ENCODE measurements at places on chromosomes 7 and 10.

- DNase-seq = no peak
Measured at GRCh38 chr10:101330631-101331225, 23.2 kb upstream of the BTRC start.

GRCh38 chr10:119595134-119595675 lies 1.6 kb downstream of the TIAL1 start:
- no peak for DNase-seq

- DNase-seq = no peak
Measured at GRCh38 chr7:108165723-108166122, 35.6 kb upstream of the LAMB4 start.

DNA sequence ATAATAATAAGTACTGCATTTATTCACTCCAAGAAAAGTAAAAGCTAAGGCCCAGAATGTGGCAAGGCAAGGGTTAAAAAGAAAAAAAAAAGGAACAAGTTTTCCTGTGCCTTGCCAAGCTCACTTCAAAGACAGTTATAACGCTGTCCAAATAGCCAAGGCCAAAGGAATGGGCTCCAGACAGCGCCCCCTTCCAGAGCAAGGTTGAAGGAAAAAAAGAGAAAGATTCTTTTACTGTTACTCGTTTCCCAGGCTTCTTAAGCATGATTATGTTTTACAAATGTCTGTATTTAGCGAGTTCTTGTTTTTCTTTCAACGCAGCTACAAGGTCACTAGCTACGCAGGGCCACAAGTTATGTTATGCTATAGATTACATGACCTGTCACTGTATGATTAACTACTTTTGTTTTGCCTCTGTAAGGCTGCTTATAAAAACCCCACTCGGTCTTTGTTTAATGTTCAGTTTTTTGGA lies 9.1 kb upstream of the EIF4H start:
- DNase-seq = no peak

GRCh38 chr7:65983965-65984658 lies 2.1 kb upstream of the GUSB start:
- no peak for DNase-seq

DNA sequence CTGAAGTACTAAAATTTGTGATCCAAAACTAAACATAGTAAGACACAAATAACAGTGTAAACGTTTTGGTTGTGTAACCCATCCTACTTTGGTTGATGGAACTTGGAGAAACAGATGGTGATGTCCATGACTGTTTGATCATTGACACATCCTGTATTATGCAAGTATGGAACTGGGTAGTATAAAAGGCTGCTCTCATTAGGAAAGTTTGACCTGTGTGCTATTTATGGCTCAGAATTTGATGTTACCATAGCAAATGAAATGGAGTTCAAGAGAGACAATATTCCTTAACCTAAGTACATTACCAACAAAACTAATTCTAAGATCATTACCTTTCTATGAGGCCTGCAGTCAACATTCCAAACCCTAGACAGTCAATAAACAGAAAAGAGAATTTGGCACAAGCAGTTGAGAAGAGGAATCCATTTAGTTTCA lies 39.9 kb downstream of the DKK1 start:
- DNase-seq = no peak

GRCh38 chr7:140298213-140298612 lies 100.1 kb downstream of the SLC37A3 start:
- DNase-seq = no peak

DNA sequence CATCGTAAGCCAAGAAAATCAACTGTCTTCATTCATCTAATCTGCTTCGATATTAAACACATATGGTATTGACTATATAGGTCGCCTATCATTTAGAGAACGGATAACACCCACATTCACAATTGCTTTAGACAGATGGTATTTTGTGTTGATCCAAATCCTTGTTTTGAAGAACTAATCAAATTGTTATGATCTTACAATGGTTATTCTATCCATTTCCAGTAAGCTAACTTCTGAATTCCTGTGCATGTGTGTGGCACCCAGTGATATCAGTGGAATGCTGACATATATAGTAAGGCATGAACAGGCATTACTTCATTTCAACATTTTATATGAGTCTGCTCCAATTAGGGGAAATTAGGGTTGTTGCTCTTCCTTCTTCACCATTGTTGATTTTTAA lies 98.8 kb downstream of the SEMA3E start:
- no peak for DNase-seq

DNA sequence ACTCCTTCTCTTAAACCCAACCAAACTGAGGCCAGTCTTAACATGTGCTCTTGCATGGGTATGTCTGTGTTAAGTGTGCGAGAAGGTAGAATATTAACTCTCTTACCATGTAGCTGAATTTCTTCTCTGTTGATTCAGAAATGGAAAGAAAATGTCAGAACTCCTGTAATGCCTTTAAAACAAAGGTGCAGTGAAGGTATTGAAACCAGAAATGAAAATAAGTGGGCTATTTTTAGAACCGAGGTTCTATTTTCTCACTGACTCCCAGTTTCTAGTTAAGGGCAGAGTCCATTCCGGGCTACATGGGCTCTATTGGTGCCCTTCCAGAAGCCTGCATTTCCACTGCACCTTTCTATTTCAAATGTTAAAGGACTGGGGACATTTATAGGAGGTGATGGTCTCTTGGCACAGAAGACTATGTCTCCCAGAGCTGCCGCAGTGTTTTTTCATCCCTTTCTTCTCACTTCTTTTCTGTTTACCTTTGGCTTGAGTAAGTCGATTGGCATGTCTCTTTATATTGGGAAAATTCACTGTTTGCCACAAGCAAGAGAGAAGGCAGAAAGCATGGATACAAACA lies 174.9 kb downstream of the LRMDA start:
- no peak for DNase-seq

- no peak for DNase-seq
Measured at GRCh38 chr10:62443866-62444265, 69.7 kb downstream of the ZNF365 start.

- DNase-seq = peak; percentile 42
Measured at GRCh38 chr10:1368842-1369171, 312.6 kb downstream of the WDR37 start.

GRCh38 chr10:76784076-76784475 lies 853.5 kb downstream of the KCNMA1 start:
- no peak for DNase-seq

DNA sequence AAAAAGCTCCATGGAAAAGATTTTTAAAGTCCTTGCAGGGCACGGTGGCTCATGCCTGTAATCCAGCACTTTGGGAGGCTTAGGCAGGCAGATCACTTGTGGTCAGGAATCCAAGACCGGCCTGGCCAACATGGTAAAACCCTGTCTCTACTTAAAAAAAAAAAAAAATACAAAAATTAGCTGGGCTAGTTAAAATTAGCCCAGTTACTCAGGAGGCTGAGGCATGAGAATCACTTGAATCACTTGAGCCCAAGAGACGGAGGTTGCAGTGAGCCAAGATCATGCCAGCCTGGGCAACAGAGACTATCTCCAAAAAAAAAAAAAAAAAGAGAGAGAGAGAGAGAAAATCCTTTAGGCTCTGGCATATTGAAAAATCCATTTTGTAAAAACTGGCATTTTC lies 61.9 kb downstream of the CCDC6 start:
- DNase-seq = no peak

- no peak for DNase-seq
Measured at GRCh38 chr10:19483421-19483820, 332.8 kb upstream of the PLXDC2 start.

- no peak for DNase-seq
Measured at GRCh38 chr7:138610671-138611170, 90.4 kb downstream of the SVOPL start.

GRCh38 chr10:101712997-101713396 lies 18.0 kb upstream of the FBXW4 start:
- DNase-seq = no peak

DNA sequence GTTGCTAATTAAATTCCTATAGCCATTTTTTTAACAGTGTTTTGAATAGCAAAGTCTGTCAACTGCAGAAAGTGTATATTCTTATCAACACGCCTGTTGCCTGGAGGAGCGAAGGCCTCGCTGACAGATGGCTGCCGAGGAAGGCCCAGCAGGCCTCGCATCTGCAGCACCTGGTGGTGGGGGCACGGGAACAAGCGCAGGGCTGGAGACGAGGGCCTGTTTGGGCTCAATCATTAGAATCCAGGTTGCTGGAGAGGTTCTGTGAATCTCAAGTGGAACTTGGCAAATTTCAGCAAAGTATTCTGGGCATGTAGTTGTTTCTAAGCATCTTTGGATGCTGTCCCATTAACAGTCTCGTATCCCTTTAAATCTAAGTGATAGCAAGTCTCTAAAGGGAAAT lies 66.1 kb upstream of the FAM204A start:
- no peak for DNase-seq

DNA sequence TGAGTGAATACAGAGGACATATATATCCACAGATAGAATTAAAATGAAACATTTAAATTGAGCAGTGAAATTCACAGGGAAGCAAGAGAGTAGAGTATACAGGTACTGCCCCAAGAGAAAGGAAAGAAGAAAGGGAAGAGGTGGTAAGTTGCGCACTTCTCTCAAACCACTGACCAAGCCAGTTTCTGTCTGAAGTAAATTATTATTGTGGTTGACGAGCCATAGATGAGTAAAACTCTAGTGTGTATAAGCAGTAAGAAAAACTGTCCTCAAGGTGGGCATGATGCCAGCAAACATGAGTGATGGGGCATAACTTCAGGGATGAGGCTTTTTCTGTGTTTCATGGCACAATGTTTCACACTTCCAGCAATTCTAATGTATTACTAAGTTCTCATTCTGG lies 4.4 kb upstream of the BET1 start:
- DNase-seq = no peak

- DNase-seq = no peak
Measured at GRCh38 chr7:44727158-44727936, 21.3 kb upstream of the ZMIZ2 start.

- DNase-seq = no peak
Measured at GRCh38 chr7:54166419-54166818, 375.8 kb upstream of the VSTM2A start.

- no peak for DNase-seq
Measured at GRCh38 chr10:5891009-5891408, 966 bp downstream of the FBH1 start.

GRCh38 chr7:150417863-150418262 lies 32.6 kb upstream of the GIMAP8 start:
- DNase-seq = no peak

DNA sequence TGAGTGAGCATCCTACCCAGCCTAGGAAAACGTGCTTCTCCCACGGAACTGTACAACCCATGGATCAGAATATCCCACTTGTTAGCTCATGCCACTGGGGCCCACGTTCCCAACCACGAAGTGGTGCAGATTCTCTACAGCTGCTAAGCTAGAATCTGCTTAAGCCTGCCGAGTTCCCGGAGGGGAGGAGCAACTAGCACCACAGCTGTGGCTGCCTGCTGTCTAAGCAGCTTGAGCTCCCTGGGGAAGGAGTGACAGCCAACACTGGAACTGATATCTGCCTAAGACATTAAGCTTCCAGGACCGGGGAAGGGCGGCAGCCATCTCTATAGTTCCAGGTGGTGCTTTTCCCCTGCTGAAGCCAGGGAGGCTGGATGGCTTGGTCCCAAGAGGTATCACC lies 334.7 kb upstream of the CHRM2 start:
- no peak for DNase-seq

- DNase-seq = no peak
Measured at GRCh38 chr10:32846974-32847373, 111.1 kb downstream of the ITGB1 start.

DNA sequence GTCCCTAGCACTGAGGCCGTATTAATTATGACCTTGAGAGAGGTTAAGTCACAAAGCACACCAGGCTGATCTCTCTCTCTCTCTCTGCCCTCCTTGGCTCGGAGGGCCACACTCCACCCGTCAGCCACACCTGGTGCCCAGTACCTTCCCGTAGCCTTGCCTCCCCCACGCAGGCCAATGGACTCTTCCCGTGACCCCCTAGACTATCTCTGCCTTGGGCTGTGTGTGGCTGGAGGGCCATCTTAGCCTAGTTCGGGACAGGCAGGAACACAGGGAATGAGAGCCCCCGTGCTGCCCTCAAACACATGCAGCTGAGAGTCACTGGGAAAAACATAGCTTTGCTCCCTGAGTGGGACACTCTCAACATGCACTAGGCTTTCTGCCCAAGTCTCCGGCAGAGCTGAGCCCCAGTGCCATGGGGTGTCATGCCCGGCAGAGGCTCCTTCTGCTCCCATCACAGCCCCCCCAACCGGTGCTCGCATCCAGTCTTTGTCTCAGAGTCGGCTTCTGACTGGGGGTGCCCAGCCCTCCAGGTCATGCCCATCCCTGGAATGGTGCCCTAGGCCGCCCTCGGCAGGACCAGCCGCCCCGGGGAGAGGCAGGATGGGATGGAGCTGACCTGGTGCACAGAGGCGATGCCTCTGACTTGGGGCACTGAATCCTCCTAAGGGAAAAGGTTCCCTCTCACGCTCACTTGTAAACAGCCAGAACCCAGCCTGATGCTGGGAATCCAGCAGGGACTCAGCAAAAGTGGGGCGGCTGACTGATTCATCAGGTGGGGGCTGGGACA lies 63.0 kb downstream of the TCERG1L start:
- DNase-seq = no peak

DNA sequence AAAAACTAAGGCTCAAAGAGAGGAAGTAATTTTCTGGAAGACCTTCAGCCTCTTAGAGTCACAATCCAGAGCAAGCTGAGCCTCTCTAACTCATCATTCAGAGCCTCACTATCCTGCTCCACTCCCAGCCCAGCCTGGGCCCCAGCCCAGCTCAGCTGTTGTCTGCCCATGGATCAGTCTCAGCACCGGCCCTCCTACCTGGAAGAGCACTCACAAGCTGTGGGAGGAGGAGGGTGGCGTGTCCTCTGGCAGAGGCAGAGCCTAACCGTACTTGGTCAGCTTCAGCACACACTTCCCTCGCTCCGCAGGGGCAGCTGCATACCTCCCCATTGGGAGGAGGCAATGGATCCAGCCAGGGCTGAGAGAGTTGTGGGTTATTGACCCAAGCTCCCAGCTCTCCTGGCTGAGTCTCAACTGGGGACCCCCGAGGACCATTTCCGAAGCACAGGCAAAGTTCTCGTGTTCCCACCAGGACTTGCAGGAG lies 66.7 kb upstream of the GPR26 start:
- DNase-seq = no peak

GRCh38 chr7:129948877-129949291 lies 3.9 kb downstream of the UBE2H start:
- DNase-seq = peak; percentile 94

DNA sequence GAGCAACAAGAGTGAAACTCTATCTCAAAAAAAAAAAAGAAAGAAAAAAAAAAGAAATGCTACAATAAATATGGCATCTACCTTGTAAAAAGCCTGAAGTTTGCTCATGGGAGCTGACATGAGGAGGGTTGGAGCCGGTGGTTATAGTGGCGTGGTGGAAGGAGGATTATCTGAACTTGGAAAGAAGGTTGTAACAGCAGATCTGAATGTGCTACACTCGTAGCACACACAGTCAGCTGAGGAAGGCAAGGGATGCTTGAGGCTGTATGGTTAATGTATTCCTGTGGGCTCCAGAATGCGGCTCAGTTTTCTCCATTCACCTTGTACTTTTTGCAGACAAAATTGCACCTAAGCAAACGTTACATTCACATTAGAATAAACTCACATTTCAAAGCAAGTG lies 390.3 kb upstream of the GALNT17 start:
- no peak for DNase-seq

GRCh38 chr7:157474685-157475084 lies 137.9 kb downstream of the DNAJB6 start:
- DNase-seq = no peak

Measured in ureter (tissue), 1 donor.